ENCODE measurements at places on chromosomes 12 and 14.

DNA sequence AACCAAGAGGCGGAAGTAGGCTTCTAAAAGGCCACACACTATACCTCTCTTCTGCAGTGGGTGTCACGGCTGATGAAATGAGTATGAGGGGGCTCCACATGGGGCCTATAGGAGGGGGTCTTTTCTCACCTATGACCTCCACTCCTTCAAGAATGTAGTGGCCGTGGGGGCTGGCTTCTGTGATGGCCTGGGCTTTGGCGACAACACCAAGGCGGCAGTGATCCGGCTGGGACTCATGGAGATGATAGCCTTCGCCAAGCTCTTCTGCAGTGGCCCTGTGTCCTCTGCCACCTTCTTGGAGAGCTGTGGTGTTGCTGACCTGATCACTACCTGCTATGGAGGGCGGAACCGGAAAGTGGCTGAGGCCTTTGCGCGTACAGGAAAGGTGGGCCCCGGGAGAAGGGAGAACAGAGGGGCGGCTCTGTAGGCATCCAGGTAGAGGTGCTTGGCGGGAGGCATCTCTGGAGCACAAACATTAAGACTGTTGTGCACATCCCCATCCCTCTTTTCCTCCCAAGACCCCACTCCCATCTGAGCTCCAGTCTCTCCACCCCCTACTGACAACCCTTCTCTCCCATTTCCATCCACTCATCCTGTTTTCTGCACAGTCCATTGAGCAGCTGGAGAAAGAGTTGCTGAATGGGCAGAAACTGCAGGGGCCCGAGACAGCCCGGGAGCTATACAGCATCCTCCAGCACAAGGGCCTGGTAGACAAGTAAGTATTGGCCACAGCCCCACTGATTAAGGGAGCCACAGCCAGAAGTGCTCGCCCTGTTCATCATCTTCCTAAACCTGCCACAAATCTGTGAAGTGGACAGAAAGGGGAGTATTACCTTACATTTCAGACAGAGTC is 3.8 kb downstream of the GPD1 start:
- no peak for DNase-seq

- no peak for DNase-seq
Observed at GRCh38 chr12:99271071-99271470, 376.5 kb upstream of the GARIN6 start.

DNA sequence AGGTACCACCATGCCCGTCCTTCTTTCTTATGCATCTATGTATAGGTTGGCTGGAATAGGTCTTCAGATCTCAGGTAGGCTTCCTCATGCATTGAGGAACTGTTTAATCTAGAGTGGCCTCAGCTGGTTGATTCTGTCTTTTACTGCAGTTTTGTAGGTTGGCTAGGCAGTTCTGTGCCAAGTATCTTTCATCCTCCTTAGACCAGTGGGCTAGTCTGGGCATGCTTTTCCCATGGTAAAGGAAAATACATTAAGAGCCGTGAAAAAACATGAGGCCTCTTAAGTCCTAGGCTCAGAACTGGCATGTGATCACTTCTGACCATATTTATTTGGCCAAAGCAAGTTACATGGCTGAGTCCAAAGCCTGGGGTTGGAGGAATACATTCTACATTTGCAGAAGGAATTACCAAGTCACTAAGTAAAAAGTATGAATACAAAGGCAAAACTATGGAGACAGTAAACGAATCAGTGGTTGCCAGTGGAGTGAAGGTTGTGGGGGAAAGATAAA is 137.3 kb downstream of the WIF1 start:
- no peak for DNase-seq

GRCh38 chr14:34874386-34875030 is 652 bp downstream of the BAZ1A start:
- DNase-seq, result peak; percentile 50

DNA sequence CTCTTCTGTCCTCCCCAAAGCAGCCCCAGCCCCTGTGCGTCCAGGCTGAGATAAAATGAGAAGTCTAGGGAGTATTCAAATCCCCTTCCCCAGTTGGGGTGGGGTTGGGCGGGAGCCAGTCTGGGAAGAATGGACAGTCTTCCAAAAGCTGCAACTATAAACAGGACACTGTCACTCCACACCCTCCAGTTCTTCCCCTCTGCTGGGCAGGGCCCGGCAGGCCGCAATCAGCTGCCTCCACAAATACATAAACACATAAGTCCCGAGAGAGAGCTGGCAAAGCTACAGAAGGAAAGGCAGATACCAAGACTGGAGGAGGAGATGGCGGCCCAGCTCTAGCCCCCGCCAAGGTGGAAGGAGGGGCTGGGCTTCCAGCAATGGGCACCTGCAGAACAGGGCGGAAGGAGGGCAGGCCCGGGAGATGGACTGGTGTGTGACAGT is 12.7 kb downstream of the LTBP2 start:
- DNase-seq, result no peak

DNA sequence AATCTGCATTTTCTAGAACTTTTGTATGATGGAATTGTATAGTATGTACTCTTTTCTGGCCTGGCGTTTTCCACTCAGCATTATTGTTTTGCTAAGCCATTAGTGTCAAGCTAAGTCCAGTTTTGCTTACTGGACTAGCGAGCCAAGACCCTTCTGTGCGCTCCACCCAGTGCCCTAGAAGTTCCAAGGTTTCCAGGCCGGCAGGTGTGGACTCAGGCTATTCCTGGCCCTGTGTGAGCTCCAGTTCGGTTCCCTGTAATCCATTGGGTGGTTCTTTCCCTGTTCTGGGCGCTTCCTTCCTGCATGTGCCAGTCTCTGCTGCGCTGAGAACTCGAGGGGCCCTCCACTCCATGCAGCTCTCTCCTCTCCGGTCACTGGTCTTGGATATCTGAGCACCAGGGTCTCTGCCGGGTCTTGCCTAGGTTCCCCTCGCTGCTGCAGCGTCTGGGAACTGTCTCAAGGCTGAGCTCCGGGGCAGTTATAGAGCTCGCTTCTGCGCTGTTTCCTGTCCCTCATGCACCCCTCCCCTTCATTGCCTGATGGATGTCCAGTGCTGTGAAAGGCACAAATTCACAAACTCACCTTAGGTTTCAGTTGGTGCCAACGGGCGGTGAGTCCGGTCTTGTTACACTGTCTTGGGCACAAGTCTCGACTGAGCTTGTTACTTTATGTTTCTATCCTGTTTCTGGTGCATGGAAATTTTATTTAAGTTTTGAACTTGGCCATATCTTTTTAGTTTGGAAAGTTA is 100.8 kb downstream of the ADGRD1 start:
- DNase-seq, result no peak

DNA sequence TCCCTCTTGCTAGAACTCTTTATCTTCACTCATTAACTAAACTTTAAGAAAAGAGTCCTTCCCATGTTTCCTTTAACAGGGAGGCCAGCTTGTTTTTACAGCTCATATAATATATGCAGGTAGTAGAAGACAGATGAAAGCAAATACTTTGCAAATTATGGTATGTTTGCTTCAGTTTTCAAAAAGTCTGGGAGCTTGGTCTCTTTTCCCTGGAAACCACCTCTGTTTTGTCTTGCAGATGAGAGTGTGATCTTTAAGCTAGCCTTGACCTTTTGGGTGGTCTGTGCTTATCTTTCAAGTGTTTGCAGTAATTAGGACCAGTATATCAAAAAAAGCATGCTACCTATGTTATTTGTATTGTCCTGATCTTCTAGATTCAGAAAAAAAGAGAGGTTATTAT is 62.7 kb downstream of the ERC1 start:
- DNase-seq, result no peak

DNA sequence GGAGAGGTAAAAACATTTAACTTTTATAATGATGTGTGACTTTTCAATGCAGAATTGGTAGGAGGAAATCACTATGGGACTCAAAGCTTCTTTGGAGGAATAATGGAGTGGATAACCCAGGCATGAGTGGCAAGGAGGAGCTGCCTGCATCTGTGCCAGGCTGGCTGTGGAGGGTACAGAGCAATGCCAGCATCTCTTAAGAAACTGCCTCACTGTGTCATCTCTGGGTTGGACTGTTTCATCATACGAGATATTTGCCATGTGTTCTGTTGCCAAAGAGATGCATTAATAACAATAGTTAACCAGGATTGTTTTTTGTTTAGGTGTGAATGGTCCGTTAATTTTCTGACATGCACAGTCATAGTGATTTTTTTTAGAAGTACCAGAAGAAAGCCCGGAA is 183.7 kb upstream of the NTF3 start:
- DNase-seq, result no peak

GRCh38 chr12:132239796-132240668 is 89.4 kb downstream of the GALNT9 start:
- no peak for DNase-seq

DNA sequence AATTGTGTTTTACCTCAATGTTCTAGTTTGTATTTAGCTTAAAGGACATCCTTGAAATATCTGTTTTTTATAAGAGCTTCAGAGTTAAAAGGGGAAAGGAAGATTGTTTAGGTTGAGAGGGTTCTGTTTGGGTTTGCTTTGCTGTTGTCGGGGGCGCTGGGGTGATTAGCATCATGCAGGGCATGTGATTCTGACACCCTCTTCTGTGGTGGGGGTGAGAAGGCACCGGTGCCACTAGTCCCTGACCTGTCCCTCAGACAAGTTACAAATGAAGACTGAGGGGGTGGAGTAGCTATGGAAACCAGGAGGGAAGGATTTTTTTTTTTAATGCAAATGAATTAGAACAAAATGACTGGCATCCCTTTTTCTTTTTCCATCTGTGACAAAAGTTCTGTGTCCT is 291.3 kb downstream of the RPAP3 start:
- no peak for DNase-seq

DNA sequence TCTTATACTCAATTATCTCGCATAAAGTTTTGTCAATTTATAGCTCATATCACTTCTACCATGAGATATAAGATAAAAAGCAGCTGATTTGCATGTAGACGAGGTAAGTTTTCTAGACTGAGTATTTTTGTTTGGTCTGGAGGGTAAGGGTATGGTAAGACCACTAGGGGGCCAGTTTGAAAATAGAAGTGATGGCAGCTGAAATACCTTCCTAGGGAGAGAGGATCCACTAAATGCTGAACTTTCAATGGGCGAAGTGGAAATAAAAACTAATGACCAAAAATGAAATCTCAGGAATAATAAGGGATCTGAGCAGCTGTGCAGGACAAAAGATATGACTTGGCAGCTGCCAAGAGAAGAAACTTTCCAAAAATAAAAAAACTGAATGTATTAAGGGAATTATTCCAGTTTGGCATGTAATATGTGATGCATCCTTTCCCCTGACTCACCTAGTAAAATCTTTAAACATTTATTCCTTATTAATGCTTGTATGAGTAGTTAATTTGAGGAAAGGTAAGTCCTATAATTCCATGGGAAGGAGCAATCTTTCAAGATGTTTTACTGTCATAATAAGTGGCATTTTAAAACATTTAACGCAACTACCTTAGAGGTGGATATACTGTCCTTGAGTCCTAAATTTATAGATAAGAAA is 754.5 kb downstream of the C12orf50 start:
- peak; percentile 7 for DNase-seq

DNA sequence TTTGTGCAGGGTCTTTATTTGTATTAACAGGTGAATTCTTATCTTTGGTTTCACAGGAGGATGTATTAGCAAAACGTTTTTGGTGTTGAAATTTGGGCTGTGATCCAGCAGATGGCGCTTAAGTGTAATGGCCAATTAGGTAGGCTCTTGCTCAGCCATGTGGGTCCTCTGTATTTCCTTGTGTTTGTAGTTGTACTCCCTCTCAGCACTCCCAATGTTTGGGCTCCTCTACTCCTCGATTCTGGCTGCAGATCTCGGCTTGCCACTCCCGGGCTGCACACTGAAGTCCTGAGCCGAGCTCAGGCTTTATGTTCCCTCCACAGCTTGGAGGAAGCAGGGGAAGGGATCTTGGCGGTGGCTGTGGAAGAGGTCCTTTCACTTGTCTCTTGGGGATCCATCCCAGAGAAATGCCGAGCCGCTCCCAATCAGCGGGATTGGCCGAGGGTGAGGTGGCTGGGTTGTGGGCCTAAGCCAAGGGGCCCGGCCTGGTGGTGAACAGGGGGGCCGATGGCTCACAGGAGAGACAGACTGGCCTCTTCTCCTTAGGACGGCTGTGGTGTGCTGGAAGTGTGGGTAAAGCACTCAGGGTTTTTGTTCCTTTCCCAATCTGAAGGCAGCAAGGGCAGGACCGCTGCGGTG is 133.7 kb downstream of the AEBP2 start:
- DNase-seq, result peak; percentile 55

DNA sequence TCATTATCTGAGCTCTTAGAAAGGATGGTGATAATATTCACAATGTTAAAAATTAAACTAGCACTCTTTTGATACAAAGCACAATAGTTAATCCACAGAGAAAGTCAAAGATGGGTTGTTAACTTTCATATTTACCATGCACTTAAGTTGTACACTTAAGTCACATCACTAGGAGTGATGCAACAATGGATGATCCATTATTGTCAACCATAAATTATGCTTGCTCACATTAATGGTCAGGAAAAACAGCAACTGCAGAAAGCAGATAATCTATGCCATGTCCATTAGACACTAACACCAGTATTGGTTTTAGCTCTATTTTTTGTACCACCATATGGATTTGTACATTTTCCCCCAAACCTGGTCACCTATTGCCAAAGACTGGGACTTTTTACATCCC is 195.5 kb downstream of the FOXA1 start:
- no peak for DNase-seq

DNA sequence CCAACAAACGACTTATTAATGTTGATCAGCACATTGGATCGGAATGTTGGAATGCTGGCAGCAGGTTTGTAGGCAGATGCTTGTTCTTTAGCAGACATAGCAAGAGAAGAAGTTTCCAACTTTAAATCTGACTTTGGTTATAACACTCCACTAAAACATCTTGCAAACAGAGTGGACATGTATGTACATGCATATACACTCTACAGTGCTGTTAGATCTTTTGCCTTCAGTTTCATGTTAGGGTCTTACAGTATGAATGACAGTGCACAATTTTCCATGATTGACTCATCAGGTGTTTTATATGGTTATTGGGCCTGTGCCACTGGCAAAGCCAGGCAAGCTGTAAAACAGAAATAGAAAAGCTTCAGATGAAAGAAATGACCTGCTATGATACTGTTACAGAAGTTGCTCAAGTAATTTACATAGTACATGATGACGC is 14.3 kb upstream of the DHRS7 start:
- peak; percentile 56 for DNase-seq

DNA sequence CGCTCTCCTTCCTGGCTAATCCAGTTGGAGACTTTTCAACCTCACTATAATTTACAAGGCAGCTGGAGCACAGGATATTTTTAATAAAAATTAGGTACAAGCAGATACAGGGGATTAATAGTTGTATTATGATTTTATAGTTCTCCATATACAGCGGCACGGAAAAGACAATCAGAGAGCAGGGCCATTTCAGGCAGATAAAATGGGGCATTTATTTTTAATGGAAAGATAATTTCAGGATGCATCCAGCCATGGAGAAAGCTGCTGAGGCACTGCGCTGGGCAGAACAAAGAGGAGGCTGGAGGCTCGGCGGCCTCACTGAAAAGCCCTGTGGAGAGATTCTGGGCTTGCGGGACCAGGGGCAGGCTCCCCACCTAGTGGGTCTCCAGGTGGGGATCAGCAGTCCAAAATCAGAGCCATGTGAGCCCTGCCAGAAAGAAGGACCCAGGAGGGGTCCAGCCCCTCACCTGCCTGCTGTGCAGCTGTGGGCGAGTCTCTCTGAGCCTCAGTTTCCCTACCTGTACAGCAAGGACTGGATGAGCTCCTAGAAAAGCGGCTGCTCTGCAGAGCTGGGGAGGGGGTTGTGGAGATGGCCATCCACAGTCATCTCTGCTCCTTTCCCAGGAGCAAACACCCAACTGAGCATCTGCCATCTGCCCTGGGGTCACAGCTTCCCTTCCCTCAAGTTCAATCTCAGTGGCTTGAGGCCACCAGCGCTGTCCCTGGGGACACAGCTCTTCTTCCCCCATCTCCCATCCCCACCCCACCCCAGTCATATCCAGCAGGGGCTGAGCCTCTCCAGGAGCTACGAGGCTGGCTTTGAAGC is 23.9 kb upstream of the C14orf180 start:
- no peak for DNase-seq

- DNase-seq, result no peak
Observed at GRCh38 chr14:33800735-33801163, 150.1 kb downstream of the EGLN3 start.

All from fibroblast of skin of right quadriceps (primary cell).